Uterus (tissue), 4 donors: ENCODE measurements at places on chromosomes 7 and 10. TPM values are rescaled to one million over a fixed set of nuclear protein-coding genes. Genes with fewer than 3 reads are reported as not detected.

Gene TDRD1
- not detected for total RNA-seq

Gene LRRTM3
- total RNA-seq, result 1.9 TPM

Gene STARD3NL
- 36.9 TPM for total RNA-seq

Gene PPP1R3A
- total RNA-seq, result not detected

Gene AVPI1
- total RNA-seq, result 7.7 TPM

Gene CDC14C
- not detected for total RNA-seq

Gene GLUD1
- 189 TPM for total RNA-seq

GRCh38 chr7:149474309-149475120 lies 13.7 kb upstream of the ZNF777 start:
- H3K4me1 ChIP-seq, result no peaks in the 10 kb centered on the region
- H3K4me3 ChIP-seq, result no peak overlapping the region
- H3K27me3 ChIP-seq, result no peaks in the 10 kb centered on the region
- H3K27ac ChIP-seq, result no peak overlapping the region
- no peak for DNase-seq
- H3K36me3 ChIP-seq, result no peaks in the 10 kb centered on the region

GRCh38 chr7:78306634-78307033 lies 508.1 kb downstream of the PHTF2 start:
- DNase-seq, result no peak
- no peak overlapping the region for H3K27ac ChIP-seq
- H3K4me1 ChIP-seq, result no peaks in the 10 kb centered on the region

GRCh38 chr7:41125343-41125742 lies 577.5 kb downstream of the INHBA start:
- DNase-seq, result no peak
- H3K4me3 ChIP-seq, result no peak overlapping the region
- H3K4me1 ChIP-seq, result no peaks in the 10 kb centered on the region
- H3K27ac ChIP-seq, result no peak overlapping the region
- no peaks in the 10 kb centered on the region for H3K27me3 ChIP-seq

GRCh38 chr7:140778568-140778967 lies 82.1 kb downstream of the NDUFB2 start:
- no peak for DNase-seq
- H3K4me3 ChIP-seq, result no peak overlapping the region
- H3K4me1 ChIP-seq, result no peaks in the 10 kb centered on the region
- H3K27ac ChIP-seq, result no peak overlapping the region
- H3K36me3 ChIP-seq, result no peaks in the 10 kb centered on the region

- no peak overlapping the region for H3K27ac ChIP-seq
- H3K27me3 ChIP-seq, result no peaks in the 10 kb centered on the region
- DNase-seq, result no peak
- H3K4me3 ChIP-seq, result no peak overlapping the region
Observed at GRCh38 chr10:16902606-16903005, 85.4 kb upstream of the RSU1 start.

GRCh38 chr10:69338547-69339450 lies 60.5 kb downstream of the HK1 start:
- no peaks in the 10 kb centered on the region for H3K27me3 ChIP-seq
- H3K4me3 ChIP-seq, result no peak overlapping the region
- DNase-seq, result no peak
- H3K4me1 ChIP-seq, result peaks cover 16% of the 10 kb centered on the region

DNA sequence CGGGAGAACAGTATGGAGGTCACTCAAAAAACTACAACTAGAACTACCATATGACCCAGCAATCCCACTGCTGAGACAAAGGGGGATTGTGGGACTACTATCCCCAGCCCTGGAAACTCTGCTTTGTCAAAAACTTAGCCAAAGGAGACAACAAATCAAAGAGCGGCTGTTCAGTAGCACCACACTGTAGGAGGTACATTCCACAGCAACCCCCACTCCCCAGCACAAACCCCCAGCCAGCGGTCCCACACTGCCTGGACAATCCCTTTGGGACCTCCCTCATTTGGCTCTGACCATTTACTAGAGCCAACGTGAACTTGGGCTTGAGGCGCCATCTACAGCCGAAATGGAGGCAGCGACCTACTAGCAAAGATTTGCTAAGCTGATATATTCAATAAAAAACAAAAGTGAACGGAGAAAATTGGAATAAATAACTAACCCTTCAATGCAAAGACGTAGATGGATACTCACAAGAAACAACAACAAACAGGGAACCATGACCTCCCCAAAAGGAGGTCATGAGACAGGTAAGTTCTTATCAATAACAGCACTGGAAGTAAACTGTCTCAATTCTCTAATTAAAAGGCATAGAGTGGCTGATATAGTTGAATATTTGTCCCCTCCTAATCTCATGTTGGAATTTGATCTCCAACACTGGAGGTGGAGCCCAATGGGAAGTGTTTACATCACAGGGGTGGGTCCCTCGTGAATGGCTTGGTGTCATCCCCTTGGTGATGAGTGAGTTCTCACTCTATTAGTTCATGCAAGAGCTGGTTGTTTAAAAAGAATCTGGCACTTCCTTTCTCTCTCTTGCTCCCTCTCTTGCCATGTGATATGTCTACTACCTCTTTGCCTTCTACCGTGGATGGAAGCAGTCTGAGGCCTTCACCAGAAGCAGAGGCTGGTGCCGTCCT lies 119.0 kb upstream of the KCNMA1 start:
- H3K27ac ChIP-seq, result no peak overlapping the region
- no peak overlapping the region for H3K4me3 ChIP-seq
- no peaks in the 10 kb centered on the region for H3K27me3 ChIP-seq
- no peaks in the 10 kb centered on the region for H3K4me1 ChIP-seq
- no peaks in the 10 kb centered on the region for H3K36me3 ChIP-seq
- DNase-seq, result no peak

DNA sequence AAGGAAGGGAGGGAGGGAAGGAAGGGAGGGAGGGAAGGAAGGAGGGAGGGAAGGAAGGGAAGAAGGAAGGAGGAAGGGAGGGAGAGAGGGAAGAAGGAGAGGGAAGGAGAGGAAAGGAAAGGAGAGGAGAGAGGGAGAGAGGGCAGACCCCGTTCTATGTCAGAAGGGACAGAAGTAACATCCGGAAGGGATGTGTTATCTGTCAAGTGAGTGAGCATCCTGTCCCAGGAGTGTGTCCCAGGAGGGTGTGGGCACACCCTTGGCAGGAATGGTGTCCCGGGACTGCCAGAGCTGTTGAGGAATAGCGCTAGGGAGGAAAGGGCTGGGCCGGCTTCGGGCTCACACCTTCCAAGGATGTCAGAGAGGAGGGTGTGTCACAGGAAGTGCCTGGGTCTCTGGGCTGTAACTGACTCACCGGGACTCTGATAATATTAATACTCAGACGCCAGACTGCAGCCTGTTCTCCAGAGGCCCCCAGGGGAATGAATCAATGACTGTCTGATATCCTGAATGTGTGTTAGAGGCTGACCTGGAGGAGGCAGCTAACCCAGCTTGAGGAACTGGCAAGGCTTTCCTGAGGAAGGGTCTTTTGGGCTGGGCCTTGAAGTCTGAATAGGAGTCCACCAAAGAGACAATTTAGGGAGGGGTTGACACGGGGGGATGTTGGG lies 125.6 kb upstream of the TNRC18 start:
- no peaks in the 10 kb centered on the region for H3K4me1 ChIP-seq
- no peaks in the 10 kb centered on the region for H3K36me3 ChIP-seq
- no peaks in the 10 kb centered on the region for H3K27me3 ChIP-seq
- H3K4me3 ChIP-seq, result no peak overlapping the region

GRCh38 chr10:69815104-69815503 lies 13.4 kb downstream of the COL13A1 start:
- DNase-seq, result no peak
- H3K36me3 ChIP-seq, result no peaks in the 10 kb centered on the region
- no peaks in the 10 kb centered on the region for H3K27me3 ChIP-seq
- no peak overlapping the region for H3K27ac ChIP-seq
- no peak overlapping the region for H3K4me3 ChIP-seq

GRCh38 chr7:12827920-12828319 lies 140.5 kb downstream of the ARL4A start:
- H3K27ac ChIP-seq, result no peak overlapping the region
- no peaks in the 10 kb centered on the region for H3K27me3 ChIP-seq
- no peaks in the 10 kb centered on the region for H3K4me1 ChIP-seq
- no peak for DNase-seq
